ENCODE measurements at places on chromosomes 2 and 18.
A peak's percentile ranks its signal among the peaks of the same experiment; 100 is the strongest.

DNA sequence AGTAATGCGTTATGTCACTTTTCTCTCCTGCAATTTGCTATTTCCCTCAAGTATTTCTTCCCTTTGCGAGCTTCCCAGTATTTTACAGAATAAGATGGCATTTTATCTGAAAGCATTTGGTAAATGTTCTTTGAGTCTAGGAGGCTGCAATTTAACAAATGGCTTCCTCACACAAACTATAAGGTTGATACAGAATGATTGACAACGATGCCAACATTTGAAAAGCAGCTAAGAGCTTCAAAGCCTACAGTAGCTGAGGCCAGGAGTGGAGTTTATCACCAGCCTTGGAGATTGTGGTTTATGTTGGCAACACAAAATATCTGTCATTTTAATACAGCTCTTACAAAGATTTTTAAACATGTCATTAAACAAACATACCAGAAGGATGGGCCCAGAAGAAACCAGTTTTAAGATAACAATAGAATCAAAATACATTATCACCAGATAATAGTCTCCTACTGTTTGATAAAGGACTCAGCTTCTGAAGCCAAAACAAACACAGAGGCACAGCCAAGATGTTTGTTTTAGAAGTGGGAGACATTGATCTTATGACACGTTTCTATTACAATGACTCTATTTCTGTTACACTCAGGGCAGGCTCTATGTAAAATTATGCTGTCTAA is 711.4 kb upstream of the ACVR2A start:
- no peak for DNase-seq

GRCh38 chr18:63980027-63980426 is 10.1 kb downstream of the SERPINB8 start:
- no peak for DNase-seq

DNA sequence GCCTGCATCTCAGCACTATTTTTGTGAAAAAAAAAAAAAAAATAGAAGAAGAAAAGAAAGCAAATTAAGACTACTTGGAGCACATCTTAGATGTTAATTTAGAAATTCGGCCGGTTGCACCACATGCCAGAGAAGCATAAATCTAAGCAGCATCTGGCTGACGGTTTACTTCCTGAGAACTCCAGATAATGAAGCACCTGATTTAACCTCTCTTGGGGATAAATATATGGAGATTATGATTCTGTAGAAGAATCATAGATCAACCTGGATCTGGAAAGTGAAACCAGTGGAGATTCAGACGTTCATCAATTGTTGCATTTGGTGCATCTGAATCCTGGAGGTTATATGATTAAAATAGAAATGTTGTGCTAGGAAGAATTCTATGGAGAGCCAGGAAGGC is 102.1 kb upstream of the SH3BP4 start:
- no peak for DNase-seq

- DNase-seq: no peak
Observed at GRCh38 chr2:108893277-108893676, 95.7 kb downstream of the EDAR start.

GRCh38 chr2:55013936-55014335 is 36.3 kb downstream of the RTN4 start:
- DNase-seq: no peak

GRCh38 chr2:50491541-50492476 is 540.1 kb downstream of the NRXN1 start:
- DNase-seq: peak; percentile 33

- no peak for DNase-seq
Observed at GRCh38 chr2:211957799-211958198, 580.8 kb downstream of the ERBB4 start.

GRCh38 chr2:6077585-6077984 is 385.4 kb downstream of the SOX11 start:
- no peak for DNase-seq

GRCh38 chr2:104716061-104716460 is 137.9 kb upstream of the POU3F3 start:
- no peak for DNase-seq

DNA sequence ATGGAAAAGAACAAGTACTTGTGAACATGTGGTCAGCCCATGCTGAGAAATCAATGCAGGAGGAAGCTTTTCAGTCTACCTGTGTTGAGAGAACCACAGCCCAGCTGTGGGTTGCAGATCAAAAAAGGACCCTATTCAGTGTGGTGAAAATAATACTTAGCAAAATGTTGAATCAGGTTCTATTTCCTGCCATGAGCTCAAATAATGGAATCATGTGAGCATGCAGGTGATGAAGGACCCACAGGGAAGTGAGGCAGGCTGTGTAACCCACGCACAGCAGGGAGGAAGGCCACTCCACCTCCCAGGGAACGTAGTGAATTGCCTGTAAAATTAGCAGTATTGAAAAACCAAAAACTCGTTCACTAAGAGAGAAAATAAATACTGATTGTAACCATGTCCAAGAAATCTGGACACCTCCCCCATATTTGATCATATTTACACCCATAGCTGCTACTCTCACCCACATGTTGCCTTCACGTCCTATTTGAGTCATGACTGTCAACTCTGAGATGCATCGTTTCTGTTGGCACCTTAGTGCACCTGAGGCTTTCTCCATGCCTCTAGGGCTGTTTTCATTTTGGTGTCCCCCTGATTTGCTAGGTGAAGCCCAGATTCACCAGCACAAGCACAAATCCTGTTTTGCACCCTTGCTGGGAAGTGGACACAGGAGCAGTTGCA is 20.5 kb upstream of the BCL2L11 start:
- DNase-seq: no peak

- DNase-seq: peak; percentile 53
Observed at GRCh38 chr2:231710799-231711676, 2.7 kb downstream of the PTMA start.

GRCh38 chr2:33589444-33589843 is 9.7 kb downstream of the FAM98A start:
- DNase-seq: no peak

- DNase-seq: no peak
Observed at GRCh38 chr2:55887351-55887750, 36.2 kb downstream of the EFEMP1 start.

DNA sequence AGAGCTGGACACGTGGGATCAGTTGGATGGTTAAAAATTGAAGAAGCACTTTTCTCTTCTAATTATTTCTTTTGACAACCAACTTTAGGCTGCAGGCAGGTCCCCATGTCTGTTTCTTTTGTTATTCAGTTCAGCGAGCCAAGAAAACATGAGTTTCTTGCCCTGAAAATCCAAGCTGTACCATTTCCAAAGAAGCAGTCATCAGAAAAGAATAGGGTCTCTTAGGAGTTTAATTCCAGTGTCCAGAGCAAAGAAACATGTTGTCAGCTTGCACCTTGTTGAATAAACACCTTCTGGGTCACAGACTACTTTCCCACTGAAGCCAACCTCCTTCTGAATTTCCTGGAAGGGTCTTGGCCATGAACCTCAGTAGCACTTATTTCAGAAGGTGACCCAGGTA is 170.5 kb upstream of the COPS8 start:
- DNase-seq: no peak

- DNase-seq: no peak
Observed at GRCh38 chr2:137677466-137677865, 286.8 kb upstream of the HNMT start.

DNA sequence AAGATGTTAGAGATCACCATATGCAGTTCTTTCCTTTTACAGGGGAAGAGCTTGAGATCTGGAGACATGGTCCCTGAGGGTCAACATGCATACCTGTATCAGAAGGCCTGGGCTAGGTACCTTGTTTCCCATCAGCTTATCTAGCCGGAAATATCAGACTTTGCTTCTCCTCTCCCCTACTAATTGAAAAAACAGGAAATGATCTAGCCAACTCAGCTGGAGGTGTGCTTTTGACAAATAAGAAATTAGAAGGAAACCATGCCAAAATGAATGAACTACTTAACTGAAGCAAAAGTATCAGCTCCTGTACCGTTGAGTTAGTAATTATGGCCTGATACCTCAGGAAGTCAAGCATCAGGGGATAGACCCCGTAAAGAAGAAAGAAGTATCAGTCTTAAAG is 20.4 kb downstream of the PKP4 start:
- DNase-seq: no peak

GRCh38 chr2:113070606-113070975 is 2.8 kb downstream of the IL1F10 start:
- DNase-seq: no peak

GRCh38 chr18:46034230-46034629 is 37.8 kb downstream of the PSTPIP2 start:
- peak; percentile 53 for DNase-seq

- DNase-seq: no peak
Observed at GRCh38 chr2:182133195-182133891, 147.7 kb downstream of the PPP1R1C start.

- peak; percentile 13 for DNase-seq
Observed at GRCh38 chr2:135676031-135676430, 65.6 kb upstream of the UBXN4 start.

DNA sequence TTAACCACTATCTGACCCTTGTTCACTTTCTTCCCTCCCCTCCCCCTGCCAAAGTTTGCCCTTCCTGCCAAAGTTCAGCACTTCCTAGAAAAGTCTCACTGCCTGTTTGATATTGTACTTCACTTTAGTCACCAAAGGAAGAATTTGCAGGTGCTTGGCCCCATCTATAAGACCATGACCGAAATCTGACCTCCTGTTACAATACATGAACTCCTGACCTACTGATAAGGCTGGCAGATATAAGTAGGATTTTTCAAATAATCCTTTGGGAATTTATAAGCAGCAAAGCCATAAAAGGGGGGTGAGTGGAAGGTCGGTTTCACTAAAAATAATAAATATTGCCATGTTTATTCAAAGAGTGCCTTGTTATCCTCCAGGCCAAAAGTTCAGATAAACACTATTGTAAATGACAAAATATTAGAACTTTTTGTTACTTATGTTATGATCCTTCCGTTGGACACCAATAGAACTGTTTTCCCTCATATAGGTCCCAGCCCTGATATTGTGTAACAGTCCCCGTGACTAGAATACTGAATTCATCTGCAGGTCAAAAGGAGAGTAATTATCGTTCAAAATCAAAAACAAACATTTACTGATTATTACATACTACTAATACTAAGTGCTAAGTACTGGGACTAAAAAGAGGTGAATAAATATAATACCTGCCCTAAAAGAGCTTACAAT is 277.6 kb downstream of the EXOC6B start:
- DNase-seq: no peak

- DNase-seq: no peak
Observed at GRCh38 chr2:67156796-67157195, 240.3 kb upstream of the ETAA1 start.

DNA sequence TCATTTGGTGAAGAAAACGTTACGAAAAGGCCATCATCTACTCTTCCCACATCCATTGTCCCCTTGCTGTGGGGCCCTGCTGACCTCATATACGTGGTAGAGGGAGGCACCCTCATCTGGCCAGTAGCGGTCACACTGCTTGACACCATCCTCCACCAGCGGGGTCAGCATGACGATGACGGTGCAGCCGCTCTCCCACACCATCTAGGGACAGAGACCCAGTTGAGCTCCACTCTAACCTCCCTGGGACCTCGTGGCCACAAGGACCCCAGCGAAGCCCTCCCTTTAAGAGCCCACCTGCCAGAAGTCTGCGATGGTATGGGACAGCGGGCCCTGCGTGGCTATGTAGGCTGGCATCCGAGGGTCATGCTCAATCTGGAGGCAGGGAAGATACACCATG is 13.1 kb downstream of the PTPRN start:
- no peak for DNase-seq

GRCh38 chr18:77086656-77087392 is 45.8 kb downstream of the MBP start:
- peak; percentile 46 for DNase-seq
